RPMI8226 (cell line): ENCODE measurements at places on chromosomes 1 and 21.

- no peak for DNase-seq
These were observed 66.2 kb downstream of the SCCPDH start for GRCh38 chr1:246790364-246790763.

GRCh38 chr1:39666772-39667171 lies 5.1 kb downstream of the NT5C1A start:
- DNase-seq = no peak

GRCh38 chr1:156445789-156446263 lies 54.7 kb downstream of the MEF2D start:
- DNase-seq = peak; percentile 79

- DNase-seq = no peak
These were observed 97.2 kb downstream of the ZFYVE9 start for GRCh38 chr1:52238887-52239707.

GRCh38 chr1:45545019-45545493 lies 5.6 kb upstream of the AKR1A1 start:
- no peak for DNase-seq
